Ecto neural progenitor cell (in vitro differentiated cells): ENCODE measurements at places on chromosomes 7 and 10.
A peak's percentile ranks its signal among the peaks of the same experiment; 100 is the strongest.

DNA sequence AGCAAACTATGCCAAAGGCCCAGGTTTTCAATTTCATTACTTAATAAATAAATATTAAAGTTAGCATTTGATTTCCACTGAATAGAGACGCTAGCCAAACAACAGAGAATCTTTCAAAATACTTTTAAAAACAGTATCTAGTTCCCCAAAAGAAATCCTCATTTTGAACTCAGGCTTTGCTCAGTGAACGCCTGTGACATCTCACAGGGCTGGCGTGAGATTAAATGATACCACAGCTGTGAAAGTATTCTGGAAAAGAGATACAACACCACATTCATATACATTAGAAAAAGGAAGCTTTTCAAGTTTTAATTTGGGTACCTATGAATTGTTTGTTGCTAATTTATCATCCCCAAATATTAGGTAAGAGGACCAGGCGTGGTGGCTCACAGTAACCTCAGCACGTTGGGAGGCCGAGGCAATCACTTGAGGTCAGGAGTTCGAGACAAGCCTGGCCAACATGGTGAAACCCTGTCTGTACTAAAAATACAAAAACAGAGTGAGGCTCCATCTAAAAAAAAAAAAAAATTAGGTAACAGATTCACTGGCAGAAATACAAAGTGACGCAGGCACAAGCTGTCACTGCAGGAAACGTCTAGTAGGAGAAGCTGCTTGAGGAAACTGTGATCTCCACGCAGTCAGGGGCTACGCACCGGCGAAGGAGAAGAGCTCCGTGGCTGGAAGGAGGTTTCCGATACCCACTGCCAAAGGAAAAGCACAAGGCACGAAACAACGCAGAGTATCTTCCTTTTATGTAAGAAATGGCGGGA, 50.0 kb downstream of the AMZ1 start:
- no peak for DNase-seq

GRCh38 chr7:73387221-73387828, 46.3 kb upstream of the FZD9 start:
- no peak for DNase-seq

GRCh38 chr7:93442478-93443224, 131.9 kb downstream of the CALCR start:
- DNase-seq = peak; percentile 53

DNA sequence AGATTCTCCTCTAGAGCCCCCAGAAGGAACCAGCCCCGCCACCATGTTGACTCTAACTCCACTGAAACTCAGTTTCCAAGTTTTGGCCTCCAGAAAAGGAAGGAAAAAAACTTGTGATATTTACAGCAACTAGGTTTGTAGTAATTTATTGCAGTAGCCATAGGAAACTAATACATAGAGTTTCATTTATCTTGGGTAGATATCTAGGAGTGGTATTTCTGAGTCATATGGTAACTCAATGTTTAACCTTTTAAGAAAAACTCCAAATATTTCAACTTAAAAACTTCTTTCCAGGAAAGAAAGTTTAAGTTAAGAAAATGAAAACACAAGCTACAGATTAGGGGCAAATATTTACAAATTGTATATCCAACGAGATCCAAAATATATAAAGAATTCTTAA, 576.7 kb downstream of the KCNMA1 start:
- no peak for DNase-seq

DNA sequence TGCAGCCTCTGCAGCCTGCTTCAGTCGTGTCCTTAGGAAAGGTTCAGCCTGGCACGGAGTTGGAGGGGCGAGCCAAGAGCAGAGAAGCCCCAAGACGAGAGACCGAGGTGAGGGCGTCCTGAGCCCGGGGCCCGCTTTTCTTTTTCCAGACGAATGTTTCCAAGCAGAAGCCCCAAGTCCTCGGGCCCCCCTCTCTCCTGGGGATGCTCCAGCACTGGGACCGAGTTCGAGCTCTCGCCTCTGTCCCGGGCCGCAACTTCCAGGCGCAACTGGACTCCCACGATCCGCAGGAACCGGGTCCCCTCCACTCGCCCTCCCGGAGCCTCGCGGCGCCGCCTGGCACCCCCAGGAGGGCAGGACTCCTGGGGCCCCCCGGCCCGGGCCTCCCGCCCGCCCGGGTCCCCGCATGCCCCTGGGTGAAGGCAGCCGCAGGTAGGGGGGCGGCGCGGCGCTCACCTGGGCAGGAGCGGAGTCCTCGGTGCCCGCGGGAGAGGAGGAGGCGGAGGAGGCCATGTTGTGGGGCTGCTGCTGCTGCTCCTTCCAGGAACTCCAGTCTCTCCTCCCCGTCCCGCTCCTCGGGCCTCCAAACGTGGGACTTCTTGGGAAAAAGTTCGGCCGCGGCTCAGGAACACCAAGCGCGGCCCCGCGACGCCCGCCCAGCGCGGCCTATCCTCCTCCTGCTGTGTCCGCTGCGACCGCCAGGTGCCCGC, 45.3 kb upstream of the CDK1 start:
- DNase-seq = peak; percentile 69

GRCh38 chr7:93902777-93903423, 3.5 kb upstream of the GNGT1 start:
- DNase-seq = no peak

GRCh38 chr7:80648031-80648600, 9.7 kb downstream of the CD36 start:
- DNase-seq = no peak

DNA sequence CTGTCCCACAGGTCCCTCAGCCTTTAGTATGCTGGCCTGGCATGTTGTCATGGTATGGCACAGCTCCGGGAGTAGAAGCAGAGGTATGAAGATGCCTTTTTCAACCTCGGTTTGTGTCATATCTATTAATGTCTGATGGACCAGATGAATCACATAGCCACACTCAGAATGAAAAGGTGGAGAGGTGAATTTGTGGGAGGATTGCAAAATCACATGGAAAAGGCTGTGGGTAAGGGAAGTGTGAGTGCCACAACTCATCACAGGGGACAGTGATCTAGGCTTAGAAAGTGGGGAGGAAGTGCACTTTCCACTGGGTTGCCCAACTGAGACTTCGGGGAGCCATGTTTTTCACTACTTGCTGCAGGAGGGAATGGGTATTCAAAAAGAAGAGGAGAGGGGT, 190.7 kb downstream of the WDR11 start:
- no peak for DNase-seq

DNA sequence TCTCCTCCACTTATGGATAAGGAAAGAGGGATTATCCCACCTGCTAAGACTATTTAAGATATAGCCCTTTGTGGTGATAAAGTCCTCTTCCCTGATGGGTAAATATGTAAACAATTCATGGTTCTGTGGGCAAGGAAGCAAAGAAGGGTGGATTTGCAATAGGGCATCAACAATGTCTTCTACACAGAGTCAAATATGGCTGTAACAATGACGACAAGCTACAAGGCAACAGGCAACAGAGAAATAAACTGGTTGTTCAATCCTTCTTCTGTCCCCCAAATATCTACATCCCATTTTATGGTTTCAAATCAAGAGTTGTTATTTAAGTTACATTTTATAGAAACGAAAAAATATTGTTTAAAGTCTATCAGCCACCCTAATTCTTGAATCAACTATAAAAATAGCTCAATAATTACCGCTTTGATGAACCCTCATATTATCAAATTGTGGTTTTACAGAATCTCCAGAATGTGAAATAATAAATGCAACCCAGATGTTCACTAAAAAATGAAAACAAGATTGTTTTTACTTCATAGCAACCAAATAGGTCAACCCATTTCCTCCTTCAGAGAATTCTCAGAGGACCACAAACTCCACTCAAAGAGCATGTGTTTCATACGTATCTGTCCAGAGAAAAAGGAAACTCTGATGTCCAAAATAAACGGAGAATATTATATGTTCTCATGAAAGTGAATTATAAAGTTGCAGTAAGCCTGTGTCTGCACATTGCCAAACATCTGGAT, 13.8 kb downstream of the CYTH3 start:
- DNase-seq = no peak

DNA sequence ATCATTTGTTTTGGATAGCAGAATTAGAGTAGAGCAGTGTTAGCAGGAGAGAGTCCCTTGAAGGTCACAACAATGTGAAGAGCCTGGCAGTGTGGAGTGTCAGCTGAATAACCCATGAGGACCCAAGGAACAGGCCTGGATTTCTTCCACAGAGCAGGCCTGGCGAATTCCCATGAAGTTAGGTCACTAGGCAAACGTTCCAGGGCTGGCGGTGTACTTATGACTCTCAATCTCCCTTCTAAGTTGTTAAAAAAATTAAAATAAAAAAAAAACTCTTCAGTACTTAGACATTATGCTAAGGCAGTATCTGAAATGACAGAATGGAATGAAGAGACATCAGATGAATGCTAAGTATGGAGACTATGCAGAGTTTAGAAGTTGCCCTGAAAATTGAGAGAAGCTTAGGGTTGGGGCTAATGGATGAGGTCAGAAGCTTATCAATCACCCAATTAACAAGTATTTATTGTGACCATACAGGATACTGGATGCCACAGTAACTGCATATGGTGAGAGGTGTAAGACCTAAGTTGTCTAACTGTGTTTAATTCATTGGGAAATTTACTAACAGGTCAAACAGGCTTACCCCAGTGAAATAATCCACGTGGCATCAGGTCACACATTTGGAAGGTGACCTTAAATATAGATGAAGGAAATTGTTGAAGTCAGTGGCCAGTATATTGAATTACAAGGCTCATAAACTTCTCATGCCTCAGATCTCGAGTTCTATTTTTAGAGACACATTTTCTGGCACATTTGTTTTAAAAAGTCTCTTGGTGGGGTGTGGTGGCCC, 126.2 kb upstream of the NRP1 start:
- DNase-seq = no peak
